ENCODE measurements at places on chromosomes 2 and 18.
A peak's percentile ranks its signal among the peaks of the same experiment; 100 is the strongest.

- no peak for DNase-seq
Observed at GRCh38 chr2:86142436-86143257, 36.6 kb downstream of the PTCD3 start.

DNA sequence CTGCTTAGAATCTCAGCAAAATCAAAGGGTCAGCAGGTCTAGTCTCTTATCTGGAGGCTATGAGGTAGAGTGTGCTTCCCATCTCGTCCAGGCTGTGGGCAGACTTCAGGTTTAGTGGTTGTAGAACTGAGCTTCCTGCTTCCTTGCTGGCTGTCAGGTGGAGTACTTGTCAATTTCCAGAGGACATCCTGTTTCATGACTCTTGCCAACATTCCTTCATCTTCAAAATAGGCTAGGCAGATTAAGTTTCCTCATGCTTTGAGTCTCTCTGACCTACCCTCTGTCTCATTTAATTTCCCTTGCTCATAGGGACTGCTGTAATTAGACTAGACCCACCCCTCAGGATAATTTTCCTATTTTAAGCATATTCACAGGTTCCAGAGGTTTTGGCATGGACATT is 562.6 kb downstream of the SPAG16 start:
- no peak for DNase-seq

DNA sequence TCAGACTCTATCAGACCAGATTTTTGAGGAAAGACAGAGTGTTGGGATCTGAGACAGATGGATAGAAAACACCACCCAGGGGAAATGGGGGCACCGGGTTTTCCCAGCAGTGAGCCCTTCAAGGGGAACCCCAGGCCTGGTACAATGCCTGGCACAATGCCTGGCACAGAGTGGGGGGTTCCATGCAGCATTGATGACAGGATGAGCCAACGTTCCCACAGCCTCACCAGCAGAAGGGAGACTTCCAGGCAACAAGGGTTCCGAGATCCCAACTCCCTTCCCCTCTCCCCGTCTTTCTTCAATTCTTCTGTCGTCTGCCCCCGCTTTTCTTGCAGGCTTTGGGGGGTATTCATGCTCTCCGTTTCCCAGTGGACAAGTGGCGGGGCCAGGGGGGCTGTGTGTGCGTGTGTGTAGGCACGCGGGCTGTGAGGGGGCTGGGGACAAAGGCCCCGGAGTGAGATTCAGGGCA is 132.1 kb upstream of the HAAO start:
- no peak for DNase-seq

DNA sequence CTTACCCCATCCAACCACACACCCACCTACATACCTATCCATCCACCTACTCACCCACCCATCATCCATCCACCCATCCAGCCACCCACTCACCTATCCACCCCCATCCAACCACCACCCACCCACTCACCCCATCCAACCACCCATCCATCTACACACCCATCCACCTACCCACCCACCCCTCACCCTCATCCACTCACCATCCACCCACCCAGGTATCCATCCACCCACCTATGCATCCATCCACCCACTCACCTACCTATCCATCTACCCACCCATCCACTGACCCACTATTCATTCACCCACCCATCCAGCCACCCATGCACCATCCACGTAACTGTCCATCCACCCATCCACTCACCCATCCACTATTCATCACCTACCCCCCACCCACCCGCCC is 194.8 kb downstream of the EIPR1 start:
- DNase-seq, result no peak

DNA sequence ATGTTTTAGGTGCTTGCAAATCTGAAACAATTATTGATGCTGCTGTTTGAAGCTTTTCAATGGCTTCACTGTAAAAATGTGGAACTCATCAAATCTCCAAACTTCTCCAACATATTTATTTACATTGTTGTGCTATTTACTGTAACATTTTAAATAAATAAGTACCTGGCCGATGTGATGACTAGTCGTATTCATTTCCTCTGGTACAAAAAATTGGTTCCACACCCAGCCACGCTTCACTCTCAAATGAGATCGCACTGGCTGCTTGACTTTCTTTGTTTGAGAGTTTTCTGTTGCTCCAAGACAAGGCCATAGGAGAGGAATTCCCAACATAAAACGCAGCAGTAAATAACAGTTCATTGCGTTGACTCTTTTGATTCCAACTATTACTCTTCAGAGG is 32.0 kb downstream of the CDH19 start:
- DNase-seq, result no peak

DNA sequence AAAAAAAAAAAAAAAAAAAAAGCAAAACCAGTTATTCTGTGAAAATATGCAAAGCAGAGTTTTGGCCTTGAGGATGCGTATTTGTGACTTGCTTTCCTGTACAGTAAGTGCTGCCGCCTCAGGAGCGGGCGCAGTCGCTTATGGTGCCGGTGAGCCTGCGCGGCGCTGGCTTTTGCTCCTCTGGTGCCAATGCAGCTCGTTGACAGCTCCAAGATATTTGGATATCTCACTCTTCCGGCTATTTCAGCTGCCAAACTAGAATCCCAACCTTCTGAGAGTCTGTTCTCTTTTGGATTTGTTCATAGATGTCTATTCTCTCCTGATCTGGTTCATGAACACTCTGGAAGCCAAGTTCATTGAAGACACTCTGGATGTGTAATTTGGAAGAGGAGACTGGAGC is 184.1 kb downstream of the AGAP1 start:
- DNase-seq, result no peak

DNA sequence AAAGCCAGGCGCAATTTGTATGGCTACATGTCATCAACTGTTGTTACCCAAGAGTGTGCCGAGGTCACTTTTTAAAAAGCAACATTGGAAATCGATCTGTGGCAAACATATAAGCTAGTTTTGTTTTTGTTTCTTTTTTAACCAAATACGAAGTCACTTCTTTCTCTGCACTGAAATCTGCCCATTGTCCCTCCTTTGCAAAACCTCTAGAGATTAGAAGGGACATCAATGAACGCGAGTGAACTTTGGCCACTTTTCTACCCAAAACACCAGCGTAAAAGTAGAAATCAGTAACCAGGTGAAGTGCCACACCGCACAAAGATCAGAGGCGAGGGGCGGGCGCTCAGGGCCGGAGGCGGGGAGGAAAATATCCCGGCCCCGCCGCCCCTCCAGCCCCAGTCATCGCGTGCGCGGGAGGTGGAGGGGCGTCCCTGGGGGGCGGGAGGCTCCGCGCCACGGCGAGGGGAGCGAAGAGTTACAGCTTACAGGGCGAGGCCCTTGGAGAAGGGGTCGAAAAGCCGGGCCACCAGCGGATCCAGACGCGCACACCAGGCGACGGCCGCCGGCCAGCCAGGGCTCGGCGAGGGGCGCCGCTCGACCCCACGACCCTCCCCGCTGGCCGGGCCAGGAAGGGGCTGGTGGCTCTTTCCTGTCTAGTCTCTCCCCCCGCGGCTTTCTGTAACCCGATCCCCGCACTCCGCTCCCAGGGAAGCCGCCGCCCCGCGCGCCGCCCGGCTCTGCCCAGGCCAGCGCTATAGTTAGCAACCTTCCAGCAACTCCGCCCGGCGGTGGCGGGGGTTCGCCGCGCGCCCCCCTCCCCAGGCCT is 993 bp downstream of the RBMS1 start:
- peak; percentile 40 for DNase-seq

DNA sequence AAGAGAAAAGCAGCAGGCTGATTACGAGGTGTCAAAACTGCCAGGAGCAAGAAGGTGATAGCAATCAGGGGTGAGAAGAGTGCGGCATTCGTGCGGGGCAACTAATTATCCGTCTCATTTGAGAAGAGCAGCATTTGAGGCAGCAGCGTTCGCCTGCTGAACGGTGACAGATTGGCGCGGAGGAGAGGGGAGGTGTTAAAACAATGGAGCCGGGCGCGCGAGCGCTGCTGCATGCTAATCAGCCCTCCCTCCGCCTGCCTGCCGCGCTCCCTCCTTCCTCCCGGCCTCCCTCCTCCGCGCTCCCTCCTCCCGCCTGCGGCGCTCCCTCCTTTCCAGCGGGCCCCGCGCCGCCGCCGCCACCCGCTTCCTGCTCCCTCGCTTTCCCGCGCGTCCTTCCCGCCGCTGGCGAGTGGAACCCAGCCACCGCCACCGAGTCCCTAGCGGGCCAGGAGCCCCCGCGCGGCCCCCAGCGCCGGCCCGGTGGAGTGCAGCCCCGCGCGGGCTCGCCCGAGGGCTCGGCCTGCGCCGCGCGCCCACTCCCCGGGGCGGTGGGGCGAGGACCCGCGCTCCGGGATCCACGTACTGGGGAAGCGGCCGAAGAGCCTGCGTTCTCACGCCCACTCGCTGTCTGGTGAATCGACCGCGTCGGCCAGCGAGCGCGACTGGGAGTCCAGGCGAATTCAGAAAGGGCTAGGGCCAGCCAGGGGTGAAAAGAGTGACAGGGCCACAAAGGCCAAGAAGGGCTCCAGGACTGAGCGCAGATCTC is 69.5 kb upstream of the PSMD14 start:
- DNase-seq, result peak; percentile 37

DNA sequence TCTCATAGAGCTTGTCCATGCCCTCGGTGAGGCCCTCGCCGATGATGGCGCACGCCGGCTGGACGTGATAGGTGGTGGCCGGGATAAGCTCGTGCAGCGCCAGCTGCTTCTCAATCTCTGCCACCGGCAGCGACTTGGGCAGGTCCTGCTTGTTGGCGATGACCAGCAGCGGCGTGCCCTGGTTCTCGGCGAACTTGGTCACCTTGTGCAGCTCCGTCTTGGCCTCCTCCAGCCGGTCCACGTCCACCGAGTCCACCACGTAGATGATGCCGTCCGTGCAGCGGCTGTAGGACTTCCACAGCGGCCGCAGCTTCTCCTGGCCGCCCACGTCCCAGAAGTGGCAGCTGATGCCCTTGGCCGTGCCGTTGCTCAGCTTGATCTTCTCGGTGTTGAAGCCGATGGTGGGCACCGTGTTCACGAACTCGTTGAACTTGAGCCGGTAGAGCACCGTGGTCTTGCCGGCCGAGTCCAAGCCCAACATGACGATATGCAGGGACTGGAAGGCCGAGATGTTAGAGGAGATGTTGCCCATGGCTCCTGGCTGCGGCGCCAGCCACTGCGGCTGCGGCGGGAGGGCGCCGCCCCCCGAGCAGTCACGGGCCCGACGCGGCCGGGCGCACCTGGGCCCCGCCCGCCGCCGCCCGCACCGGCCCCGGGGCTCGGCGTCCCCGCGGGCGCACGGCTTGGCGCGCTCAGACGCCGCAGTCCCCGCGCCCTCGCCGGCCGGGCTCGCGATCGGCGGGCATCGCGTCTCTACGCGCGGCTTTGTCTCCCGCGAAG is 636 bp downstream of the ARL4C start:
- peak; percentile 76 for DNase-seq

DNA sequence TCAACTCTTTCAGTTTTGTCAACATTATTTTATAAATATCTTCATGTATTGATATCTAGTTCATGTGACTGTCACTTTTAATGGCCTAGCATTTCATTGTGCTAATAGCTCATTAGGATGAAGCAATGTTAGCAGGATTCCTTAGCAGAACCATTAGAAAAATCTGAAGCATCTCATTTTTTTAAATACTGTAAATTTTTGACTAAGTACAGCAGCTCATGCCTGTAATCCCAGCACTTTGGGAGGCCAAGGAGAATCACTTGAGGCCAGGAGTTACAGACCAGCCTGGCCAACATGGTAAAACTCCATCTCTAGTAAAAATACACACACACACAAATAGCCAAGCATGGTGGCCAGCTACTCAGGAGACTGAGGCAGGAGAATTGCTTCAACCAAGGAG is 15.6 kb upstream of the ANTXR1 start:
- no peak for DNase-seq

GRCh38 chr18:58013241-58014211 is 30.5 kb upstream of the NEDD4L start:
- no peak for DNase-seq

DNA sequence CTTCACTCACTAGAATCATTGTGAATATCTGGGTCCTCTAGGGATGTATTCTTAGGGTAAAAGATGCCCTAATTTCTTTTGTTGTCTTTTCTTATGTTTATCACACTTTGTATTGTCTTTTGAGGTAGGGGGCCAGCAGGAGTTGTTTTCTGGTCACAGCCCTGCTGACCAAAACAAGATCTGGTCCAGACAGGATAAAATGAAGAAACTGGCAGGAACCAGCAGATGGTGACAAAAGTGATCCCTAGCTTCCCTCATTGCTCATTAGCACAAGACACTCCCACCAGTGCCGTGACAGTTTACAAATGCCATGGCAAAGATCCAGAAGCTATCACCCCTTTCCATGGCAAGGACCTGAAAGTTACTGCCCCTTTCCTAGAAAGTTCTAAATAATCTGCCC is 81.7 kb upstream of the CCDC85A start:
- DNase-seq, result no peak
